WTC11 (cell line): ENCODE measurements at places on chromosomes 1 and 21. TPM values are rescaled to one million over a fixed set of nuclear protein-coding genes. Genes with fewer than 3 reads are reported as not detected.
A peak's percentile ranks its signal among the peaks of the same experiment; 100 is the strongest.

Gene PADI3
- 0.61 to 2.0 TPM (median 1.9 TPM) in 3 replicates for total RNA-seq

DNA sequence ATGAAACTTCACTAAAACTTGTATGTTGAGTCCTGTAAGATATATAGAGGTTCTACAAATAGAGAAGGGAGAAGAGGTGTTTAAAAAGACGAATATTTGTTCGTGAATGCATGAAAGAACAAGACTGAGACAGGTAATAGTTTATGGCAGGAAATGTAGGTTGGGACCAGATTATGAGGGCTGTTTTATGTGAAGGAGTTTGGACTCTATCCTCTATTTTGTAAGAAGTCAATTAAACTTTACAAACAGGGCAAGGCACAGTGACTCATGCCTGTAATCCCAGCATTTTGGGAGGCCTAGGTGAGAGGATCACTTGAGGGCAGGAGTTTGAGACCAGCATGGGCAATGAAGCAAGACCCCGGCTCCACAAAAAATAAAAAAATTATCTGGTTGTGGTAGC, 5.7 kb downstream of the SLC35A3 start:
- no peak overlapping the region for H3K4me3 ChIP-seq
- peaks cover 7% of the 10 kb centered on the region for H3K4me1 ChIP-seq
- no peaks in the 10 kb centered on the region for H3K36me3 ChIP-seq

GRCh38 chr1:47677241-47677940, 239.5 kb downstream of the FOXD2 start:
- H3K27ac ChIP-seq = no peak overlapping the region
- H3K27me3 ChIP-seq = peaks cover 16% of the 10 kb centered on the region
- no peak overlapping the region for H3K4me3 ChIP-seq

DNA sequence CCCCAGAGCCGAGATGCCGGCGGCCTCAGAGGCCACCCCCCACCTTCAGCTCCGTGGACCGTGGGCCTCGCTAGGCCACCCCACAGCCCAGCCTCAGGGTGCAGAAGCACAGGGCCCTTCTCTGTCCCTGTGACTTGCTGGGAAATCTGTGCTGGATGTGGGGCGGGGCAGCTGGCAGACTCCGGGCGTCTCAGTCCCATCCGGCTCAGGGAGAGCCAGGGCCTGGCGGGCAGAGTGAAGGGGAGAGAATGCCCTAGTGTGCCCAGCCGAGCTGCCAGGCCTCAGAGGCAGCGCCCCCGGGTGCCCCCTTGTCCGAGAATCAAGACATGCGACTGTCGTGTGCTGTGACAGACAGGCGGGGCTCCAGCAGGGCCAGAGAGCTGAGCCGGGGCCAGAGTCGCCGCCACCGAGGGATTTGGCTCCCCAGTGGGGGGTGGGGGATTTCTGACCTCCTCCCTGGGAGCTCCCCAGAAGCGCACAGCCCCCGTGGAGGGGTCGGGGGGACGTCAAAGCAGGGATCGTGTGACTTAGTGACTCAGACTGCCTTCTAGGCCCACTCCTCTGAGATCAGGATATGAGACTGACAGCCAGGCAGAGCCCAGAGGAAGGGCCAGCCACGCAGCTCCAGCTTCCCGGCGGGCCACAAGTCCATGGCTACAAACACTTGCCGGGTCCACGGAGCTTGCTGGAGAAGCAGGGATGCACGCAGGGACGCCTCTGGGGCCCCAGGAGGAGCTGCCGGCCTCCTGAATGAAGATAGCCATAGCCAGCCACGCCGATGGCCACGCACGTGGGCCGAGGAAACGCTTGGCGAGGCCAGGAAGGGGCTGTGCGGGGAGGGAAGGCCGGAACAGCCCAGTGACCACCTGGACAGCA, 11.9 kb downstream of the COL6A1 start:
- DNase-seq = peak; percentile 15
- no peak overlapping the region for H3K27ac ChIP-seq
- no peaks in the 10 kb centered on the region for H3K4me1 ChIP-seq

GRCh38 chr1:56229186-56229585, 350.2 kb downstream of the PLPP3 start:
- no peak overlapping the region for H3K27ac ChIP-seq
- no peak for DNase-seq
- no peaks in the 10 kb centered on the region; the same call in 1 of the 2 replicates for H3K27me3 ChIP-seq
- peaks cover 13% of the 10 kb centered on the region for H3K4me1 ChIP-seq
